ENCODE measurements at places on chromosomes 1 and 21.

- DNase-seq: no peak
Measured at GRCh38 chr21:23101111-23101510, 2102.9 kb downstream of the NCAM2 start.

- no peak for DNase-seq
Measured at GRCh38 chr1:202037706-202038296, 27.4 kb downstream of the ELF3 start.

DNA sequence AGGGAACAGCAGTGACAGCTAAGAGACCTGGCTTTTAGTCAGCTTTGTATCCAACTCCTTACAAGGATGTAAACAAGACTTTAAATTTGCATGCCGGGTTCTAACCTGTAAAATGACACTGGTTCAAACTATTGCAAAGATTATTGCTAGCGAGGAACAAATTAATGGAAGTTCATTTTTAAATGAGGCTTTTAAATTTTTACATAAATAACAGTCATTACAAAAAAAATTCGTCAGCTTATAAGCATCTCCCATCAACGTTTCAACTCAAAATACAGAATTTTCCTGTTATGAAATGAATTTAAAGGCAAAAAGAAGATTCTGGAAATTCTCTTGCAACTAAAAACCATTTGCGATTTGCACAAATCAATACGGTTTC, 668 bp downstream of the KIF14 start:
- no peak for DNase-seq

GRCh38 chr1:87432685-87433084, 104.0 kb downstream of the LMO4 start:
- DNase-seq: no peak

DNA sequence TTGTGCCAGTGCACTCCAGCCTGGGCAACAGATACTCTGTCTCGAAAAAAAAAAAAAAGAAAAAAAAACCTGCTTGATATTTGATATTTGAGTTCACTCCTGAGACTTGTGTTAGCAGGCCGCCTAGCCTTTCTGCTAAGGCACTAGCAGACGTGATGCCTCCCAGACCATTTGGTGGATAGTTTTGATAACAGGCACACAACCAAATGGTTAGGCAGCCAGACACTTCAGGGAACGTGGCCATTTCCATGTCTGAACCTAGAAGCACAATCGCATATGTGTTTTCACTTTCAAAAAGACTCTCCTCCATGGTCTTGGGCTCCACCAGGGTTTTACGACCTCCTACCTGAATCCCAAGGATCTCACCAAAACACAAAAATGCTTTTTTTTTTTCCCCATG, 1319.5 kb downstream of the BRINP3 start:
- DNase-seq: no peak

GRCh38 chr1:93031711-93032110, 47.4 kb upstream of the MTF2 start:
- no peak for DNase-seq

DNA sequence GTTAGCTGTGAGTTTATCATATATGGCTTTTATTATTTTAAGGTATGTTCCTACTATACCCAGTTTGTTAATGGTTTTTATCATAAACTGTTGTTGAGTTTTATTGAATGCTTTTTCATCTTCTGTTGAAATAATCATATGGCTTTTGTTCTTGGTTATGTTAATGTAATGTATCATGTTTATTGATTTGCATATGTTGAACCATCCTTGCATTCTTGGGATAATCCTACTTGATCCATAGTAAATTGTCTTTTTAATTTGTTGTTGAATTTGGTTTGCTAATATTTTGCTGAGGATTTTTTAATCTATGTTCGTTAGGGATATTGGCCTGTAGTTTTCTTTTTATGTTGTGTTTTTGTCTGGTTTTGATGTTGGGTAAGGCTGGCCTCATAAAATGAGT, 185.6 kb downstream of the PAPPA2 start:
- DNase-seq: no peak

GRCh38 chr1:206963119-206963712, 7.0 kb downstream of the FCAMR start:
- no peak for DNase-seq

GRCh38 chr1:66402194-66402593, 131.8 kb upstream of the SGIP1 start:
- no peak for DNase-seq

GRCh38 chr21:25855576-25855975, 120.8 kb downstream of the GABPA start:
- no peak for DNase-seq

DNA sequence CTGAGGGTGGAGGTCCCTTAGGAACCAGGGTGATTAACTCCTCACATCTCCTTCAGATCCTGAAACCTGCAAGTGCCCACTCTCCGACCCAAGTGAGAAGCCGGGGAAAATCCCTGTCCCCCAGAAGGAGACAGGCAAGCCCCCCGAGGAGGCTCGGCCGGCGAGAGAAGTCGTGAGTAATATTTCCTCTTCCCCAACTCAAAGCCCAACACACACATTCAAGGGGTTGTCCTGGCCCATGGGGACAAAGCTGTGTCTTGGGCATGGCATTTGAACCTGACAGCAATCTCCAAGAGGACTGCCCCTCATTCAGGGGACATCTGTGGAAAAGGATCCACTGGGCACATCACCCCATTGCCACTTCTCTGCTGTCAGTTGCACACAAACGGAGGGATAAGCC, 23.6 kb downstream of the VASH2 start:
- DNase-seq: no peak

- no peak for DNase-seq
Measured at GRCh38 chr1:12553963-12554362, 64.0 kb downstream of the DHRS3 start.

DNA sequence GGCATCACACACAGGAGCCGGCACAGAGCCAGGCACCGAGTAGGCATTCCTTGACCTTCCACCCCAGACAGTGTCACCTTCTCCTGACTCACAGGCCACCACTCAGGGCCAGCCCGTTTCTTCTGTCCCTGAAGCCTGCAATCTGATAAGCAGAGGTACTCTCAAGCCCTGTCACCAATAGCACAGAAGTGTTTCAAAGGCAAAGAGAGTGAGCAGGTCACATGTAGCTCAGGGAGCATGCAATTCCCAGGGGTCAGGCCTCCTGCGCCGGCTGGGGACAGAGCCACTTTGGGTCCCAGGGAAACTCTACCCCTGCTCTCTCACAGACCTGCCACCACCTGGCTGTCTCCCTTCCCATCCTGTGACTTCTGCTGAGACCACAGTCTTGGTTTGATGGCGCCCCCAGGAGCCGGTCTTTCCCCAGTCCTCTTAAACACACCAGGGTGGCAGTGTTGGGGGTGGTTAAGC, 13.2 kb downstream of the CAPN9 start:
- no peak for DNase-seq
